ENCODE measurements at places on chromosomes 6 and 20.

- DNase-seq, result no peak
These were observed 397.1 kb downstream of the ARHGAP18 start for GRCh38 chr6:129312880-129313279.

- no peak for DNase-seq
These were observed 118.0 kb upstream of the CD93 start for GRCh38 chr20:23203951-23204730.

DNA sequence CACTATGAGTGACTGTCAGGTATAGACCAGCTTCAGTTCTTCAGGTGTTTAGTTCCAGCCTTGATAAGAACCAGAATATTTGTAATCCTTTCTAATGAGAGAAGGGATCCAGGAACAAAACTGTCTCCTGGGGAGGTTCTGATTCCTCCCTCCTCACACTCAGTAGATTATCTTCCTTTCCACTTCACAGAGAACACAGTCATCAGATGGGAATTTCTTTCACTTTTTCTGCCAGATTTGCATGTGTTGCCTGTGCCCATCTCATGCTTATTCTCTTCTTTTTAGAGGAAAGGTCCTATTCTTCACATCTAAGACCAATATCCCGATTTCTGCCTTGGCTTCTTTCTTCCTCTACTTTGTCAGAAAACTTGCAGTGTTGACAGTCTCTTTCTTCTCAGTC, 50.8 kb downstream of the CD109 start:
- no peak for DNase-seq

- no peak for DNase-seq
These were observed 2.3 kb upstream of the MARCKS start for GRCh38 chr6:113854531-113855499.

GRCh38 chr20:24989162-24989561, 3.4 kb downstream of the APMAP start:
- DNase-seq, result no peak

DNA sequence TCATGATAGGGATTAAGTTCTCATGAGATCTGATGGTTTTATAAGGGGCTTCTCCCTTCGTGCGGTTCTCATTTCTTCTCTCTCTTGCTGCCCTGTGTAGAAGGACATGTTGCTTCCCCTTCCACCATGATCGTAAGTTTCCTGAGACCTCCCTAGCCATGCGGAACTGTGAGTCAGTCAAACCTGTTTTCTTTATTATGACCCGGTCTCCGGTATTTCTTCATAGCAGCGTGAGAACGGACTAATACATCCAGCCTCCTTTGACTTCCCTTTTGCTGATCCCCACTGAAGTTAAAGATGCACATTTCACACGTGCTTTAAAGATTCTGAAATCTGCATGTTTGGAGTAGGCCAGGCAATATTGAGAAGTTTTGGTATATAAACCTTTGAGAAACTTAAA, 543.1 kb downstream of the PRKN start:
- DNase-seq, result no peak
